ENCODE measurements at places on chromosomes 7 and 10.
A peak's percentile ranks its signal among the peaks of the same experiment; 100 is the strongest.

- DNase-seq: no peak
Observed at GRCh38 chr10:10788761-10789160, 228.9 kb upstream of the CELF2 start.

GRCh38 chr7:88167721-88168120 is 52.1 kb downstream of the SRI start:
- no peak for DNase-seq

DNA sequence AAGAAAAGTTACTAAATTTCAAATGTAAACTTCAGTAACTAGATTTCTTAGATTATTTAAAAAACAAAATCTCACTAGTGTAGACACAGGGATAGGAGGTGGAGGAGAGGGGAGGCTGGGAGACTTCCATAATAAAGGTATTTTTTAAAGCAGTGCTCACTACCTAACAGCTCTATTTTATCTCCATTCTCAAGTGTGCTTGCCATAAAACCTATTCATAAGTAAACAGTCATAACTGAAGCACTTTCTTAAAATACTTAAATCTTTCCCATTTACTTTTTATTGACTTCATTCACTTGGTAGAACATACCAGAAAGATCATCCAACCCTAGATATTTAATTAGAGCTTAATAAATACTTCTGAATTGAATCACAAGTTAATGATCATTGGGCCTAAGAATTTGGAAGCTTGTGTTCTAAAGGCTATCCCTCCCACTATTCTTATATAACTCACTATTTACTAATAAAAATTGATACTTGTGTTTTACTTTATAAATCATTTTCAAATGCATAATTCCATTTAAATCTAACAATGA is 107.4 kb downstream of the SNX13 start:
- DNase-seq: no peak

DNA sequence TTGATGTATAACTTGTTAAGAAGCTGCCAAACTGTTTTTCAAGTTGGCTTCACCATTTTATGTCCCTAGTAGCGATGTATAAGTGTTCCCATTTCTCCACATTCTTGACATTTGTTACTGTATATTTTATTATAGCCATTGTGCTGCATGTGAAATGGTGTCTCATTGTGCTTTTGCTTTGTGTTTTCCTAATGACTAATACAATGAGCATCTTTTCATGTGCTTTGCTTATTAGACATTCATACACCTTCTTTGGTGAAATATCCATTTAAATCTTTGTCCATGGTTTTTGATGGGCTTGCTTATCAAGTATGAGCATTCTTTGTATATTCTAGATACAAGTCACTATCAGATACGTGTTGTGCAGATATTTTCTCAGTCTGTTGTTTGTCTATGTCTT is 203.0 kb downstream of the CCSER2 start:
- no peak for DNase-seq

- no peak for DNase-seq
Observed at GRCh38 chr10:133249094-133249780, 11.6 kb downstream of the VENTX start.

- DNase-seq: no peak
Observed at GRCh38 chr10:47419421-47419820, 35.3 kb upstream of the ZNF488 start.

DNA sequence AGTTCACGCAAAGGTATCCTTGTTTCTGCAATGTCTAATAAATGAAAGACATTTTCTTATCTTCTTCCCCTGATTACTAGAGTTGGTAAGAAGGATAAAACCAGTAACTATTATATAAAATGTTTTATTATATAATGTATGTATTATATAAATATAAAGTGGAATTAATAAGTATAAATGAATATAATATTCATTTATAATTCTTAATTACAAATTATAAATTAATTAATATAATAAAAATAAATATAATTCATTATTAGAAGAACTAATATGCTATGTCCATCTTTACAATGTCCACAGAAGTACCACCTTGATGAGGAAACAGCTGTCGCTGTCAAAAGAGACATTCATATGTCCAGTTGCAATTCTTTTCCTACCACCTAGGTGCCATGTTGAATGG is 177.7 kb downstream of the GLI3 start:
- DNase-seq: no peak

- peak; percentile 26 for DNase-seq
Observed at GRCh38 chr10:116364868-116365267, 40.6 kb downstream of the CCDC172 start.

GRCh38 chr7:139854124-139854511 is 25.1 kb downstream of the TBXAS1 start:
- DNase-seq: no peak

- DNase-seq: peak; percentile 6
Observed at GRCh38 chr7:145729691-145730090, 386.9 kb upstream of the CNTNAP2 start.

- peak; percentile 38 for DNase-seq
Observed at GRCh38 chr7:104149822-104150221, 58.0 kb downstream of the ORC5 start.

GRCh38 chr10:123796736-123797135 is 94.9 kb downstream of the CPXM2 start:
- DNase-seq: no peak

DNA sequence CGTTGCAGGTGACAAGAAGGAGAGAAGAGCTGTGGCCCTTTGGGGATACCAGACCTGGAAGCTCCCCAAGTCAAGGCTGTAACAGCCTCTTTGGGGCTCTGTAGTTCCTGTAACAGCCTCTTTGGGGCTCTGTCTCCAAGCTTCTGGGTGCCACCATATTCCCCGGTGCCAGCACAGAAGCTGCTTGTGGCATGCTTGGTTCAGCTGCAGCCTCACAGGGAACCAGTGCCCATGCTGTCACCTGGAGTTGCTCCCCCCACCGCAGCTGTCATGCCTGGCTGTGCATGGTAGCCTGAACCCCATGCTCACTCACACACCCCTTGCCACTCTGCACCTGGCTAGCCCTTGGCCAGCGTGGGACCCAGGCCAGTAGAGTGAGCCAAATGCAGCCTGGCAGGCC is 109.1 kb downstream of the ELAPOR2 start:
- DNase-seq: no peak

- no peak for DNase-seq
Observed at GRCh38 chr10:62856021-62856420, 39.9 kb upstream of the EGR2 start.

GRCh38 chr7:69184339-69184738 is 413.9 kb upstream of the AUTS2 start:
- no peak for DNase-seq

DNA sequence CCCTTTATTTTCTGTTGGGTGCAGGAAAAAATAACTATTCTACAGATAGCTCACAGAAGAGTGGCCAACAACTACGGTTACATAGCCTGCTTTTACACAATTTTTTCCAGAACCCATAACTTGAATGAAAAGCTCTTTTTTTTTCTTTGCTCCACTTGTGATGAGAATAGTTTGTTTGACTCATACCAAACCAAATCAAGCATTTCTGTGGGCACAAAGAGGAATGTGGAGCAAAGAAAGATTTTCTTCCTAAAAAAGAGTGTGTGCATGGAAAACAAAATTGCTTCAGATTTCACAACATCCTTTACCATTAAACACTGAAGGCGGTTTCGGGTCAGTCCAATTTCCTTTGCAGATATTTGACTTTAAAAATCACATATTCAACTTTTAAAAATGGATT is 54.8 kb upstream of the RAB11FIP2 start:
- DNase-seq: no peak

DNA sequence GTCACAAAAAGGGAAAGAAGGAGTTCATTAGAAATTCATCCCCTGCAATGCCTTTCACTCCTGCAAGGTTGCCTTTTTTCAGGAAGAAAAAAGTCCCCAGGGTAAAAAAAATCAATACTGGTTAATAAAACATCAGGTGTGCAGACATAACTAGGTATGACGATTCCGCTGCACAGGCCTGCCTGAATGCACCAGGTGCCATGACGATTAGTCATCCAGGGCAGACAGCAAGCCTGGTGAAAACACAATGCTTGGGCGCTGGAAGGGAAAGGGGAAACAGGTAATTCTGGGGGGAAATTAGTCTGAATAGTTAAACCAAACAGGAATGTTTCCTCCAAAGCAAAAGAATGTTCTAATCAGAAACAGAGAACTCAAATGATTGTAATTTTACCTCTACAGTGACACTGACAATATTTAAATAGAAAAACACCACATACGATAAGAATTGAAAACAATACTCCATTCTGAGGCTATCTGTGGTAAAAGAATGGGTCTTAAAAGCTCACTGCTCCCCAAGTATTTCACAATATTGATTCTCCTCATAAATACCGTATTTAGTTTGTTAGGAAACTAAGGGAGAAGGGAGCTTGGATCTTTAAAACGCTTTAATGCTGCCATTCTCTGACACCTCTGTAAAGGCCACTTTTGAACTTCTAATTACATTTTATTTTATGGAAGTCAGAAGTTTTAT is 45.2 kb downstream of the VPS41 start:
- peak; percentile 90 for DNase-seq

- no peak for DNase-seq
Observed at GRCh38 chr10:113583571-113583970, 30.7 kb downstream of the HABP2 start.

DNA sequence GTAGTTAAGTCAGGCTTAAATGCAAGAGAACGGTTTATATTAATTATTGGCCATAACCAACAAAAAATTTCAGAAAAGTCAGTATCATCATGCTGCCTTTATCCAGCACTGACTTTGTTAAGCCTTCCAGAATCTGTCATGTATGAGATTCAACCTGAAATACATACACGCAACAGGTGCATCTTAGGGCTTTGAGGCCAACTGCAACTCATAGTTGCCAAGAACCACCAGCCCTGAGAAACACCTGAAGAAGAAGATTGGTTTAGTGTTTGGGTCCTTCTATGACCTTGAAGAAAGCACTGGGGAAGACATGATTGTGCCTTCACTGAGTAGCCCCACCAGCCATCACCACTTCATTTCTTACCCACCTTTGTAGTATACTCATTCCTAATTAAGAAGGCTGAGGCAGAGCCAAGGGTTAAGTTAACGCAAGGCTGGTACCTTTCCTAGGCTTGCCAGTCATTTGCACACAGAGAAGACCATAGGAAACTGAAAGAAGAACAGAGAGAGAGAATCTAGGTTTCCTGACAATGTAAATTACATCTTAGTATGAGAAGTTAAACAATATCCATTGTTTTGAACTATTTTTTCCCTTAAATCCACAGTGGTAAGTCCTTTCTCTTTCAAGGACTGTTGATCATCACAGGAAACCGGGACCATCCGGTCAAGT is 200.1 kb upstream of the PRKCQ start:
- no peak for DNase-seq

DNA sequence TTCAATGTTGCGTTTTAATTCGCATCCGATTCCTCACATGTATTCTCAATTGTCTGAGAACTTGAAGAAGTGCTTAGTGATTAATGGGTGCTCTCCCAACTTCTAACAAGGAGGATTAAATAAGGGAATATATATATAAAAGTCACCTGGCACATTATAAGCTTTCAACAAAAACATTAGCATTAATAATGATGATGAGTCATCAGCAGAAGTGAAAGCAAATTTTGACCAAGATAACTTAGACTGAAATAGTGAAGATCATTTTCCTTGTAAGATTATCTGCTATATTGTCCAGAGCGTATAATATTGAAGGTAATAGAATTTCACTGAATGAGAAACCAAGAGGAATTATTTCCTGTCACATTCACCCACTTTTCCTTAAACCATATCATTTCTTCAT is 8.5 kb downstream of the ASAH2 start:
- no peak for DNase-seq

GRCh38 chr10:129583831-129584230 is 116.8 kb downstream of the MGMT start:
- DNase-seq: no peak
